GM23338 (cell line): ENCODE measurements at places on chromosomes 6 and 20. TPM values are rescaled to one million over a fixed set of nuclear protein-coding genes. Genes with fewer than 3 reads are reported as not detected.

The APOM gene
- 1.2 and 4.2 TPM in 2 replicates for total RNA-seq

The XKR7 gene
- 3.0 and 3.9 TPM in 2 replicates for total RNA-seq

DNA sequence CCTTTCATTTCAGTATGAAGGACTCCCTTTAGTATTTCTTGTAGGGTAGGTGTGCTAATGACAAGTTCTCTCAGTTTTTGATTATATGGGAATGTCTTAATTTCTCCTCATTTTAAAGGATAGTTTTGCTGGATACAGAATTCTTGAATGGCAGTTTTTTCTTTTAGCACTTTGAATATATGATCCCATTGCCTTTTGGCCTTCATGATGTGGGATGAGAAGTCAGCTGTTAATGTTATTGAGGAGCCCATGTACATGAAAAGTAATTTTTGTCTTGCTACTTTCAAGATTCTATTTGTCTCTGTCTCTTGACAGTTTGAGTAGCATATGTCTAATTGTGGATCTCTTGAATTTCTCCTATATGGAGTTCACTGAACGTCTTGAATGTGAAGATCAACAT, 30.9 kb downstream of the RSPH3 start:
- no peak overlapping the region for H3K27ac ChIP-seq
- no peak for DNase-seq
- H3K4me3 ChIP-seq, result no peak overlapping the region
- 0 out of 2 replicates have a peak, but pooled peaks cover 8% of the 10 kb centered on the region for H3K36me3 ChIP-seq
- no peaks in the 10 kb centered on the region for H3K4me1 ChIP-seq

- H3K36me3 ChIP-seq, result no peaks in the 10 kb centered on the region
- no peak for DNase-seq
- H3K4me3 ChIP-seq, result no peak overlapping the region
- H3K27ac ChIP-seq, result no peak overlapping the region
Measured at GRCh38 chr20:62448788-62449187, 21.4 kb upstream of the RBBP8NL start.

DNA sequence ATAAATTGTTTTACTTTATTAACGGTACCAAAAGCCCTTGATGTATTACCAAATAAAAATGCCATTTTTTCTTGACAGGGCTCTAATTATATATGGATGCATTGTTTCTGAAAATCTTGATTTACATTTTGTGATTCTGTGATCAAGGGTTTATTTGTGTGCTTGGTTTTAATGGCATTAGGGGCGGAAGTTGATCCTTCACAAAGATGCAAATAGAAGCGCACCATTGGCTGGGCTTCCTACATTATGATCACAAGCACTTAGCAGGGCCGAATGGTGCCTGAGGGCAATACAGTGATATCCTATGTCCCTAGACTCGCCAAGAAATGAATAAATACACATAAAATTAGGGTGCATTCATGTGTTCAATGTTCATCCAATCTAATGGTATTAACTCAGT, 172.9 kb upstream of the UST start:
- H3K4me1 ChIP-seq, result peaks cover 13% of the 10 kb centered on the region
- no peak overlapping the region for H3K27ac ChIP-seq
- H3K27me3 ChIP-seq, result no peaks in the 10 kb centered on the region
- no peaks in the 10 kb centered on the region for H3K36me3 ChIP-seq
- DNase-seq, result no peak

DNA sequence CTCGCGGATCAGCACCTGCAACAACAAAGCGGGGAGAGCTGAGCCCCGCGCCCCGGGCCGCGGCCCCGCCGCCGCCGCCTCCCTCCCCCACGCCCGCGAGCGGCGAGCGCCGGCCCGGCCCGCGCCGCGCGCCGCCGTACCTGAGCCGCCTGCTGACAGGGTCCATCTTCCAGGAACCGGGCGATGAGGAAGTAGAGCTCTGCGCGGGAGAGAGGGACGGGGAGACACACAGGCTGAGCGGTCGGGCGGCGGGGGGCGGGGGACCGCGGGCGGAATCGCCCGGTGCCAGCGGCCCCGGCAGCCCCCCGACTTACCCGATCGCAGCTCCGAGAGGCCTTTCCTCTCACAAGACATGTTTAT, 359 bp downstream of the PHIP start:
- peak overlapping the region; percentile 98 for H3K27ac ChIP-seq
- H3K36me3 ChIP-seq, result no peaks in the 10 kb centered on the region
- peaks cover 42% of the 10 kb centered on the region for H3K4me1 ChIP-seq
- no peak for DNase-seq
- H3K27me3 ChIP-seq, result no peaks in the 10 kb centered on the region
- H3K4me3 ChIP-seq, result peak overlapping the region; percentile 72
